ENCODE measurements at places on chromosomes 7 and 10.

- no peak overlapping the region for H3K4me3 ChIP-seq
- peak overlapping the region; percentile 59 for H3K27ac ChIP-seq
- no peak for DNase-seq
- no peaks in the 10 kb centered on the region for H3K27me3 ChIP-seq
- H3K36me3 ChIP-seq = no peaks in the 10 kb centered on the region
These were observed 7.3 kb upstream of the KIAA1217 start for GRCh38 chr10:24201503-24202180.

DNA sequence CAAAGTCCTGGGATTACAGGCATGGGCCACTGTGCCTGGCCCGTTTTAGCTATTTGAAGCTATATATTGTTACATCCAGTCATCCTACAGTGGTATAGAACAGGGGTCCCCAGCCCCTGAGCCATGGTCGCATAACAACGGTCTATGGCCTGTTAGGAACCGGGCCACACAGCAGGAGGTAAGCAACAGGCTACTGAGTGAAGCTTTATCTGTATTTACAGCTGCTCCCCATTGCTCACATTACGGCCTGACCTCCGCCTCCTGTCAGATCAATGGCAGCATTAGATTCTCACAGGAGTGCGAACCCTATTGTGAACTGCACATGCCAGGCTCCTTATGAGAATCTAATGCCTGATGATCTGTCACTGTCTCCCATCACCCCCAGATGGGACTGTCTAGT is 26.3 kb upstream of the TSPAN33 start:
- H3K36me3 ChIP-seq = peaks cover 18% of the 10 kb centered on the region
- H3K27me3 ChIP-seq = no peaks in the 10 kb centered on the region
- peaks cover 33% of the 10 kb centered on the region for H3K4me1 ChIP-seq
- no peak overlapping the region for H3K4me3 ChIP-seq

- H3K36me3 ChIP-seq = no peaks in the 10 kb centered on the region
- no peak for DNase-seq
- no peak overlapping the region for H3K27ac ChIP-seq
- H3K4me1 ChIP-seq = peaks cover 6% of the 10 kb centered on the region
- no peak overlapping the region for H3K4me3 ChIP-seq
These were observed 87.4 kb downstream of the FAM107B start for GRCh38 chr10:14687340-14687739.

DNA sequence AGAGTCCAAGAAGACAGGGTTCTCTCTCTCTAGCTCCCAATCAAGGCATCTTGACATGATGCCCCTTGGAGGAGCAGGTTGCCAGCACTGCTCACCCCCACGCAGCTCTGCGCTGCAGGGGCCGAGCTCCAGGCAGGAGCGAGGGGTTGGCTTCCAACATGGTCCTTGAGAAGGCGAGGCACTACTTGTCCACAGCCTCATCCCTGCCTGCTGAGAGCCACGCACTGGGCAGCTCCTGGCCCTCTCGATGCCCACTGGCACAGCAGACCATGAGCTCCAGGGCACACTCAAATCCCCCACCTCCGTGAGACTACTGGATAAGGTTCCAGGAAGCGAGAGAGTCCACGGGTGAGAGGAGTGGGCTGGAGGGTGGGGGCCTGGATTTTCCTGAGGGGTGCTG is 31.1 kb downstream of the RAMP3 start:
- no peak overlapping the region for H3K4me3 ChIP-seq
- no peaks in the 10 kb centered on the region for H3K36me3 ChIP-seq
- no peak overlapping the region for H3K27ac ChIP-seq
- H3K27me3 ChIP-seq = peaks cover 30% of the 10 kb centered on the region
- no peak for DNase-seq
- no peaks in the 10 kb centered on the region for H3K4me1 ChIP-seq

DNA sequence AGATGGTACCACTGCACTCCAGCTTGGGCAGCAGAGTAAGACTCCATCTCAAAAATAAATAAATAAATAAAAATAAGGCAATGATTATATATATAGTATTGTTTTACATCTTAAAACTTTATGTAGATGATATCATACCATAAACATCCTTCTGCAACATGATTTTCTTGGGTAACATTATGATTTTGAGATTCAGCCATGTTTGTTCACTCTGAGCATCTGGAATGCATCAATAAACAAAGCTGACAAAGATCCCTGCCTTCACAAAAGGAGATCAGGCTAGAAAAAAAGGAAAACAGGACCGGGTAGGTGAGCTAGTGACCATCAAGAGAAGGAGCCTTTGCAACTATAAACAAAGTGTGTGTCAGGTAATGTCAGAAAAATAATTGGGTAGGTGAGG is 31.9 kb upstream of the KAT6B start:
- no peaks in the 10 kb centered on the region for H3K27me3 ChIP-seq
- peak overlapping the region; percentile 7 for H3K27ac ChIP-seq
- no peak for DNase-seq

GRCh38 chr10:28970231-28970630 is 292.9 kb downstream of the BAMBI start:
- no peak for DNase-seq
- H3K4me1 ChIP-seq = no peaks in the 10 kb centered on the region
- no peaks in the 10 kb centered on the region for H3K36me3 ChIP-seq
- H3K4me3 ChIP-seq = no peak overlapping the region
- no peaks in the 10 kb centered on the region for H3K27me3 ChIP-seq

DNA sequence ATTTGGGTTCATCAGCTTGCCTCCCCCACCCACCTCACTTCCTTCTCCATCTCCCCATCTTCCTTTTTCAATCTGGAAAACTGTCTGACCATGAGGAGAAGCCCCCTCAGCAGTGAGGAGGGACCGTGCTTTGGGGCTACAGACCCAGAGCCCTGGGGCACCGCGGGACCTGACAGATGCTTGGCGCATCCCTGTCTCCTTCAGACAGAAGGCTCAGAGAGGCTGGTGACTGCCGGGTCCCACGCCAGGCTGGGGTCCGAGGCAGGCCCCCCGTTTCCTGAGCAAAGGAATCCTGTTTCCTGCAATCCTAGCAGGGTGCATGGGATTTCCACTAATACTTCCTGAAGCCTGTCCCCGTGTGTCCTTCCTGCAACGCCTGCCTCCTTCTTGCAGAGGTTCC is 147.0 kb downstream of the FANK1 start:
- no peak for DNase-seq
- H3K27ac ChIP-seq = peak overlapping the region; percentile 80
- H3K27me3 ChIP-seq = no peaks in the 10 kb centered on the region

- H3K4me3 ChIP-seq = no peak overlapping the region
- H3K27ac ChIP-seq = no peak overlapping the region
- no peaks in the 10 kb centered on the region for H3K36me3 ChIP-seq
- H3K4me1 ChIP-seq = no peaks in the 10 kb centered on the region
- no peak for DNase-seq
These were observed 60.3 kb upstream of the C1GALT1 start for GRCh38 chr7:7122033-7122478.

DNA sequence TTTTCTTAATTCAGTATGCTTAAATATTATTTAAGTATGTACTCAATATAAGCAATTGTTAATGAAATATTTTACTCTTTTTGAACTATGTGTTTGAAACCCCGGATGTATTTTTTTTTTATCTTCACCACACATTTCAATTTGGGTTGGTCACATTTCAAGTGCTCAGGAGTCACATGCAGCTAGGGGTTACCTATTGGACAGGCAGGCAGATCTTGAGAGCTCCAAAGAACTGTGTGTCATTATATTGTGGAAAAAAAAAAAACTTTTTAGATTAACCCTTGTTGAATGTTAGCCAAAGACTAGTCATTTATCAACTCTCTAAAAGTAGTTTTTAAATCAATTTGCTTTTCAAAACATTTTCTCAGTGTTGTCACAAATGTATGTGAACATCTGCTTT is 37.2 kb downstream of the IKZF1 start:
- H3K27me3 ChIP-seq = no peaks in the 10 kb centered on the region
- peaks cover 65% of the 10 kb centered on the region for H3K36me3 ChIP-seq
- H3K4me1 ChIP-seq = peaks cover 50% of the 10 kb centered on the region
- H3K4me3 ChIP-seq = no peak overlapping the region
- DNase-seq = no peak

GRCh38 chr7:97017192-97018125 is 7.2 kb downstream of the DLX5 start:
- peaks cover 87% of the 10 kb centered on the region for H3K27me3 ChIP-seq
- H3K36me3 ChIP-seq = peaks cover 8% of the 10 kb centered on the region
- H3K4me3 ChIP-seq = peak overlapping the region; percentile 27
- DNase-seq = no peak
- H3K27ac ChIP-seq = peak overlapping the region; percentile 87
- H3K4me1 ChIP-seq = peaks cover 28% of the 10 kb centered on the region

All from stimulated activated naive B cell treated with anti-CD40 and anti-IgM and Interleukin-4, amounts not matched to agents 10 μg/mL and 1 μg/mL and 100 μg/mL, for 72 hours (primary cell).